Karpas-422 (cell line): ENCODE measurements at places on chromosomes 6 and 20. TPM values are rescaled to one million over a fixed set of nuclear protein-coding genes. Genes with fewer than 3 reads are reported as not detected.

DNA sequence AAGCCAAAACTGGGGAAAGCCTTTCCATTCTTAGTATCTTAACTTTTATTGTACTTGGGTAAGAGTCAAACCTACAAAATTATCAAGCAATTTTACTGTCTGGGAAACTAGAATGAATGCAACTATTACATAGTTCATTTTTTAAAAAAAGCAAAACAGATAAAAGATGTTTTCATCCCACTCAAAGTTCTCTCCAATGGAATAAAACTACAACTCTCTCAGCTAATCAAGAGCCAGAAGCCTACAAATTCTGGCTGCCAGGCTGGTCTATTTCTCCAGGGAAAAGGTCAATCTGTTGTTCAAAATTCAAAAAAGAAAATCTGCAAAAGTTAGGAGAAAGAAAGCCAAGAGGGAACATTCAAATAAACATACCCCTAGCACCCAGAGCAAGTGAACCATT is 56.2 kb downstream of the COL12A1 start:
- no peak overlapping the region for H3K4me3 ChIP-seq
- no peaks in the 10 kb centered on the region for H3K27me3 ChIP-seq
- no peak overlapping the region for H3K27ac ChIP-seq
- H3K36me3 ChIP-seq = no peaks in the 10 kb centered on the region
- no peak for DNase-seq
- no peaks in the 10 kb centered on the region for H3K4me1 ChIP-seq

- H3K4me3 ChIP-seq = no peak overlapping the region
- DNase-seq = no peak
- peaks cover 4% of the 10 kb centered on the region; the same call in 1 of the 2 replicates for H3K4me1 ChIP-seq
- no peaks in the 10 kb centered on the region for H3K27me3 ChIP-seq
Measured at GRCh38 chr6:137545073-137545472, 50.9 kb upstream of the OLIG3 start.

- H3K36me3 ChIP-seq = peaks cover 22% of the 10 kb centered on the region; the same call in 1 of the 2 replicates
- peaks cover 36% of the 10 kb centered on the region for H3K4me1 ChIP-seq
- H3K4me3 ChIP-seq = peak overlapping the region; percentile 35
- H3K27ac ChIP-seq = peak overlapping the region; percentile 73
- H3K27me3 ChIP-seq = no peaks in the 10 kb centered on the region
Measured at GRCh38 chr20:38987777-38988176, 25.6 kb downstream of the DHX35 start.

DNA sequence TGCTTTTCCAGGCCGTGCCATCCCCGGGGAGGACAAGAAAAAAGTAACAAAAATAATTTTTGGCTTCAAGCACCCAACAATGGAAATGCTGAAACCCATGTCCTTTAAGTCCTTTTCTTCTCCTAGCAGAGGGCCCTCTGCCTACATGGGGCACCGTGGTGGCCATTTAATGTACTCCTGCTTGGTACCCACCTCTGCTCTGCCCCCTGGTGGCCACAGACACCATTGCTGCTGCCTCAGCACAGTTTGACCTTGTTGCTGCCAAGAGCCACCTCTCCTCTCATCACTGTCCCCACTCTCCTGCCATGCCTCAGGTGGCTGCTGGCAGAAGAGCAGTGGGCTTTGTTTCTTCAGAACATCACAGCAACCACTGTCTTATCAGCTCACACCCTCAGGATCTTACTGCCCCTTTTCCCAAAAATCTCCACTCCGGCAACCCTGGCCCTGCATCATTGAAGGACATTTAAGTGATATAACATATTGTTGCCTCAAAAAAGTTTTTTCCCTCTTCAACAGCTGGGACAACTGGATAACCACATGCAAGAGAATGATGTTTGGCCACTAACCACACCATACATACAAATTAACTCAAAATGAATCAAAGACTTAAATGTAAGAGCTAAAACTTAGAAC is 12.9 kb upstream of the ARMC2 start:
- H3K36me3 ChIP-seq = no peaks in the 10 kb centered on the region
- H3K4me1 ChIP-seq = peaks cover 35% of the 10 kb centered on the region
- H3K27ac ChIP-seq = no peak overlapping the region
- DNase-seq = peak; percentile 92

- peaks cover 91% of the 10 kb centered on the region for H3K36me3 ChIP-seq
- H3K4me1 ChIP-seq = peaks cover 98% of the 10 kb centered on the region
- peak overlapping the region; percentile 59 for H3K27ac ChIP-seq
- DNase-seq = no peak
Measured at GRCh38 chr20:41035207-41035606, 6.6 kb downstream of the TOP1 start.

DNA sequence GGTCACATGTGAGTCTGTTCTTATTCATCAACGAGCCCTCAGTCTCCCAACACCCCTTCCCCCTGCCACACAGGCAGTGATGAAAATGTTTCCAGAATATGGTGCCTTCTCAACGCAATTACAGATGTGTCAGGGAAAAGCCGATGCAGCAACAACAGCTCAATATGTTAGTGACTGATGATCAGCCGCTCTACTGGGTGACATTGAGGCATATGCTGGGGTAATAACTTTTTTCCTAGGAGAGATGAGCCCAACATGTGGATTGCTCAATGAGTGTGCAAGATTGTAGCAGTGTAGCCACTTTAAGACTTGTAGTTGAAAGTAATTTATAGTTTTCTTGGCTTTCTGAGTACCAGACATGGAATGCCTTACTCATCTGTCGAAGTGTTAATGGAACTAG is 49.4 kb downstream of the DTD1 start:
- no peaks in the 10 kb centered on the region for H3K27me3 ChIP-seq
- 0 out of 2 replicates have a peak, but pooled peaks cover 3% of the 10 kb centered on the region for H3K36me3 ChIP-seq
- DNase-seq = no peak
- no peak overlapping the region for H3K4me3 ChIP-seq
- no peak overlapping the region for H3K27ac ChIP-seq

DNA sequence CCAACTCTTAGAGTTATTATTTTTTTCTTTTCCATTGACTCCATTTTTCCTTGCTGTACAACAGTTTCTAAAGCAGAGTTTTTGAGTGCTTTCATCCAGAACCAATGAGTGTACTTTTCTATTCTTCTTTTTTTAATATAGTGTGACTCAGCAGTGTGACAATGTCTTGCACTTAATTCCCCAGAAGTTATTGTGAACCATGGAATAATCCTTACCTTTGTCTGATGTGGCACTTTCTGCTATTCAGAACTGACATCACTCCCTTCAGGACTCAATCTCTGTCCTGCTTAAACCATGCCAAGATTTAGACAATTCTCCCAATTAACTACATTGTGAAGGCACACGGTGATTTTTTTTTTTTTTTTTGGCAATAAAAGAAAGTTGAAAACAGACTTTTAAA is 41.5 kb downstream of the GRIK2 start:
- no peaks in the 10 kb centered on the region for H3K36me3 ChIP-seq
- no peak overlapping the region for H3K27ac ChIP-seq
- no peak overlapping the region for H3K4me3 ChIP-seq
- no peaks in the 10 kb centered on the region for H3K27me3 ChIP-seq
- no peak for DNase-seq

DNA sequence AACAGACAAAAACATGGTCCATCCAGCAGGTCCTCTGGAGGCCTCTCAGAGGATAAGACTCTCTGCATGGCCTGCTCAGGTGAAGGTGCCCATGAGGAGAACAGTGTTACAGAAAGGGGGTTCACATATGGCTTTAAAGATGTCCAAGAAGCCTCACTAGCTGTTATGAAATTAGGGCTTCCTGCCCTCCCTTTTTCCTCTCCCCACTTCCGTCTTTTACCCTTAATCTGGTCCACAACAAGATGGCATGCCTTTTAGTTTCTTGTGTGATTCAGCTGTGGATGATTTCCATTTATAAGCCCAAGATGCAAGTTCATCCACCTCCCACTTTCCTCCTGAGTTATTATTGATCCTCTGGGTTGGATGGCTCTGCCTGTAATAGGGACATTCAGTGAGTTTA is 14.0 kb downstream of the GCNT2 start:
- DNase-seq = peak; percentile 85
- H3K4me3 ChIP-seq = peak overlapping the region; percentile 63
- H3K36me3 ChIP-seq = no peaks in the 10 kb centered on the region; the same call in 1 of the 2 replicates
- peak overlapping the region; percentile 98 for H3K27ac ChIP-seq
- H3K4me1 ChIP-seq = peaks cover 92% of the 10 kb centered on the region

- peaks cover 8% of the 10 kb centered on the region for H3K4me1 ChIP-seq
- H3K4me3 ChIP-seq = no peak overlapping the region
- H3K27me3 ChIP-seq = no peaks in the 10 kb centered on the region
Measured at GRCh38 chr6:154921482-154921881, 73.6 kb upstream of the TIAM2 start.

GRCh38 chr6:29845405-29846006 is 17.9 kb downstream of the HLA-G start:
- H3K36me3 ChIP-seq = no peaks in the 10 kb centered on the region
- no peak overlapping the region for H3K4me3 ChIP-seq

DNA sequence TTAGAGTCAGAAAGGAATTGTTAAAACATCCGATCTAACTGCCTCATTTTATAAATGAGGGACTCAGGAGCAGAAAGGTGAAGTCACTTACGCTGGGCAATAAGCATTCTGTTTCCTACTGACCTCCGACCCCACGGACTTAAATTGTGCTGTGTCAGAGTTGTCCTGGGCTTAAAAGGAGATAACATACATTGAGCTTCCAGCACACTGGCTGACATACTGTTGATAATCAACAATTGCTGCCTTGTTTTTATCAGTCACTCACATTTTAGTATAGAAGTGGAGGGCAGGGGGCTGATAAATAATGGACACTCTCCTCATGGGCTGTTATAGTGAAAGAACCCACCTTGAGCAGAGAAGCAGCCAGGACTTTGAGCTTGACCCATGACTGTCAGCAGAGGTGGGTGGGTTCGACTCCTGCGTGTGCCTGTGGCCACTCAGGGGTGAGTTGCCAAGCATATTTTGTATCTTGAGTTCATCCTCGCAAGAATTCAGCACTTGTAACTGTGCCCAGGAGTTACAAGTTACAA is 166.5 kb upstream of the JARID2 start:
- H3K36me3 ChIP-seq = no peaks in the 10 kb centered on the region
- H3K4me3 ChIP-seq = no peak overlapping the region
- DNase-seq = no peak

GRCh38 chr20:37095599-37096414 is at the start of gene RBL1:
TSS of gene RBL1 (minus strand) at chr20:37095997. CDS start at chr20:37095928, 69 bp downstream.
- peaks cover 10% of the 10 kb centered on the region; the same call in 1 of the 2 replicates for H3K36me3 ChIP-seq
- H3K27ac ChIP-seq = peak within 1 kb of the TSS; percentile 83
- no peaks in the 10 kb centered on the region for H3K27me3 ChIP-seq
- peaks cover 48% of the 10 kb centered on the region for H3K4me1 ChIP-seq

DNA sequence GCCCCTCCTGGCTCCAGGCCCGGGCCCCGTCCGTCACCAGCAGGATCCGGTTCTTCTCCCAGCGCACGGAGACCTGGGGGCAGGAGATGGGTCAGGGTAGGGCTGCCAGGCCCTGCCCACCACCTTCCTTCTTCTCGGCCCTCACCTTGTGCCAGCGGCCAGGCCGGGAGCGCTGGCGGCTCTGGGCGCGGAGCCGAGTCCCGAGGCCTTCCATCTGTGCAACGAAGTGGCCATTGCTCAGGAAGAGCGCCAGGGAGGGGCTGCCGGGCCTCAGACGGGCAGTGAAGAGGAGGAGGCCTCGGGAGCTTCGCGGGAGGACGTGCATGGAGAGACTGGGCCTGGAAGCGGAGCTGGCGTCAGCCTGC is 7.9 kb downstream of the ADRM1 start:
- no peak overlapping the region for H3K4me3 ChIP-seq
- no peak overlapping the region for H3K27ac ChIP-seq
- H3K27me3 ChIP-seq = no peaks in the 10 kb centered on the region
- H3K36me3 ChIP-seq = no peaks in the 10 kb centered on the region
- DNase-seq = no peak

- H3K36me3 ChIP-seq = no peaks in the 10 kb centered on the region
- H3K4me1 ChIP-seq = peaks cover 4% of the 10 kb centered on the region; the same call in 1 of the 2 replicates
- no peak overlapping the region for H3K27ac ChIP-seq
- no peak overlapping the region for H3K4me3 ChIP-seq
Measured at GRCh38 chr6:129485746-129486145, 224.2 kb downstream of the ARHGAP18 start.

- no peak overlapping the region for H3K27ac ChIP-seq
- H3K4me3 ChIP-seq = peak overlapping the region; percentile 67
- H3K36me3 ChIP-seq = no peaks in the 10 kb centered on the region
- no peaks in the 10 kb centered on the region for H3K27me3 ChIP-seq
- peaks cover 33% of the 10 kb centered on the region for H3K4me1 ChIP-seq
Measured at GRCh38 chr6:13711324-13711732, 307 bp downstream of the RANBP9 start.

- H3K27ac ChIP-seq = no peak overlapping the region
- H3K36me3 ChIP-seq = no peaks in the 10 kb centered on the region
- H3K4me1 ChIP-seq = peaks cover 16% of the 10 kb centered on the region
- no peaks in the 10 kb centered on the region for H3K27me3 ChIP-seq
- no peak overlapping the region for H3K4me3 ChIP-seq
Measured at GRCh38 chr20:3616250-3616649, 46.9 kb downstream of the GFRA4 start.

DNA sequence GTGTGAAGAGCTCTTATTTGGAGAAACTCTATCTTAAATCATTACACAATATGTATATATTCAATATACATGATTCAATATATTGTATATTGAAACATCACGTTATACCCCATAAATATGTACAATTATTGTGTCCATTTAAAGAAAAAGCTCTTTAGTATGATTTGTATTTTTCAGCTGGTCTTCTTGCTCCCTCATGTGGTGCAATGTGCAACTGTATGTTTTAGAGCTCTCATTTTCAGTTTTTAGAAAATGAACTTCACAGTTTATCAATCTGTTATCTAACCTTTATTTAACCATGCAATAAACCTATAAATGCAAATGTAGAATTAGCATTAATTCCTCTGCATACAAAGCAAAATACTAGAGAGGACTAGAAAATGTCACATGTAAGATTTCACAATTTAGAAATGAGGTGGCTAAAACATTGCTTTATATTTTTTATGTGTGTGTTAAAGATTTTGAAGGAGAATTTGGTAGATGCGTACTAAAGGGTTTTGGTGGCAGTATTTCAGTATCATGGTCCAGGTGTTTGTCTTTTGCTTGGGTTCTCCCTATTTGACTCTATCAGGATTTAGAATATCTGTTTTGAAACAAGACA is 167.1 kb downstream of the PHF3 start:
- DNase-seq = peak; percentile 68
- no peak overlapping the region for H3K27ac ChIP-seq
- no peaks in the 10 kb centered on the region for H3K27me3 ChIP-seq

- H3K27ac ChIP-seq = no peak overlapping the region
- no peaks in the 10 kb centered on the region for H3K36me3 ChIP-seq
- no peak overlapping the region for H3K4me3 ChIP-seq
Measured at GRCh38 chr6:2956930-2957685, 14.3 kb downstream of the SERPINB6 start.

GRCh38 chr20:50514750-50515149 is 4.6 kb downstream of the PTPN1 start:
- no peak overlapping the region for H3K4me3 ChIP-seq
- no peaks in the 10 kb centered on the region for H3K27me3 ChIP-seq
- H3K27ac ChIP-seq = no peak overlapping the region
- H3K4me1 ChIP-seq = peaks cover 39% of the 10 kb centered on the region

BPIFB1 gene
- total RNA-seq = not detected in 2 replicates

MROH8 gene
- total RNA-seq = 1.3 and 1.9 TPM in 2 replicates

RAB44 gene
- total RNA-seq = not detected in 2 replicates

GPX5 gene
- not detected in 2 replicates for total RNA-seq

TMEM170B gene
- total RNA-seq = 0.36 and 2.4 TPM in 2 replicates
